ENCODE measurements at places on chromosomes 13 and 19.

DNA sequence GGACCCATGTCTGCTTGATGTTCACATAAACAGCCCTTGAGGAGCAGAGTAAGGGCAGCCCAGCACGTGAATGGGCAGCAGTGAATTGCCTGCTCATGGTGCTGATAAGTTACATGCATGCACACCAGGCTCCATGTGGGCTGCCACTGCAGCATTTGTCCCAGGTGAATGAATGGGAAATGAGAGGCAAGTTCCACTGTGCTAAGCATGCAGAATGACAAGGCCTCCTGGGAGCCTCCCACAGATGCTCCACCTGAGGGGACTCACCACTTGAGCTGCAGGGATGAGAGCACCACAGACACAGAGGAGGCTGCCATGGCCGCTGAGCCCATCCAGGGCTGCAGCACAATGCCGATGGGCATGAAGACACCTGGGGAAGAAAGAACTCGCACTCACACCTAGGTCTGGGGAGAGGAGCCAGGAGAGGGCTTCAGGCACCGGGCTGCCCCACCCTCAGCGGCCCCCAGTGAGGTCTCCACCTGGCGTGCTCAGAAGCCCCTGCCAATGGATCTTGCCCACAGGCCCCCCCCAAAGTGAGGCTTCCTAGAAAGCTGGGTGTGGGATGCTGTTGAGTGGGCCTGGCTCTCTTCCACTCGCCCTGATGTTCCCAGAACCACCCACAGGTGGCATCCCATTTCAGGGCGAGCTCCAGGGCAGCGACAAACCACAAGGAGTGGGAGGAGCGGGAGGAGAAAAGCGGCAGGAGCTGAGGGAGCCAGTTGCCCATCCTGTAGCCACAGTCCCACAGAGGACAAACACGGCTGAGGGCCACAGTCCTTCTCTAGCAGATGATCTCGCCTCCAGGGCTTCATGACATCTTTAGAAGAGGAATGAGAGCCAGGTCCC, 73.8 kb downstream of the CCDC70 start:
- DNase-seq = peak; percentile 44

DNA sequence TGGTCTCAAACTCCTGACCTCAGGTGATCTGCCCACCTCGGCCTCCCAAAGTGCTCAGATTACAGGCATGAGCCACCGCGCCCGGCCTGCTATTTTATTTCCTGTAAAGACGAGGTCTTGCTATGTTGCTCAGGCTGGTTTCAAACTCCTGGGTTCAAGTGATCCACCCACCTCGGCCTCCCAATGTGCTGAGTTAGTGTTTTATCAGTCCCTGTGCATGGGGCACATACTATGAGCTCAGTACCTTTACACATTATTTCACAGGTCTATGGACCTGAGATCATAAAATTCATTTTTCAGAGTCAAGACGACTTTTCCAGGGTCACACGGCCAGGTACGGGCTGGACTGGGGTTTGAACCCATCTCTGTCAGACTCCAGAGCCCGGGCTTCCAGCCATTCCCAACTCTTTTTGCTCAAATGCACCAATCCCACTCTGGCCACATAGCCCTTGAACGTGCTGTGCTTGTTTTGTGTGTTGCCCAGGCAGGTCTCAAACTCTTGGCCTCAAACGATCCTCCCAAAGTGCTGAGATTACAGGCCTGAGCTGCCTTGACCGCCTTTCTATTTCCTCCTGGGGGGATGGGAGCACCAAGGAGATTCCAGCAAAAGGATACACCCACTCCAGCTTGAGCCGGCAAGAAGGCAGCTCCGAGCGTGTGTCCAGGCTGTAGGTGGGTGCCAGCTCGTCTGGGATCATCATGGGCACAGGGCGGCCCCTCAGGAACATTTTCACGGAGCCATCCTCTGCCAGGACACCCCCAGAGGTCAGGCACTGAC, 1.1 kb downstream of the EML2 start:
- no peak for DNase-seq

- no peak for DNase-seq
Measured at GRCh38 chr13:73803997-73804396, 330.2 kb downstream of the KLF12 start.

DNA sequence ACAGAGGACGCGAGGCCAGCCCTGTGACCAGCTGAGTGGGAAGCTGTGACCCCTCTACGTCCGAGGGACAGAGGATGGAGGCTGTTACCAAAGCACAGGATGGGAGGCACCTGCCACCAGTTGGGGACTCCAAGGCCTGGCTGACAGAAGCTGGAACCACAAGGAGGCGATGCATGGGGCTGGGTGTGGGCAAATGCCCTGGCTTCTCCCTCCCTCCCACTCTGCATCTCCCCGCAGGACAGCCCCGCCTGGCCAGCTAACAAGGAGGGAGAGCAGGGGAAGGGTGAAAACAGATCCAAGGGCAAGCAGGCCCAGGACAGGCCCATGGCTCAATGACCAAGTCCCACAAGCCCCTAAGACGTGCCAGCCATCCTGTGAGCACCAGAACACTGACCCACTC, 28.6 kb downstream of the AKT2 start:
- no peak for DNase-seq

DNA sequence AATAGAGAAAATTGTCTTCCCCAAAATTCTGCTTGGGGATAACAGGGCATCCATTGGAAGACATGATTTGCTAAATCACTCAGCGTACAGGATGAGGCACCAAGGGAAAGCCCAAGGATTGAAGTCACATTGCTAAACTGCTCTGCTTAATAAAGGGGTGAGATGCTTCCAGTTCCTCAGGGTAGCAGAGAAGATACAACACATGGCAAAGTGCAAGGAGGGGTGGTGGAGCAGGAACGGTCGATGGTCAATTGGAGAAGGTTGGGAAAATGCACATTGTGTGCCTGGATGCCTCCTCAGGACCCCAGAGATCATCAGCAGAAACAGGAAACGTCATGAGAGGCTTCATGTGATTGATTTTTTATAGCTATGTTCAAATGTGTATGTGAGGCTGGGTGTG, 116.3 kb upstream of the SOX1 start:
- DNase-seq = no peak

GRCh38 chr19:14167576-14168138, 31.3 kb upstream of the ASF1B start:
- DNase-seq = peak; percentile 77

GRCh38 chr19:5036698-5037563, 68.0 kb downstream of the KDM4B start:
- no peak for DNase-seq

DNA sequence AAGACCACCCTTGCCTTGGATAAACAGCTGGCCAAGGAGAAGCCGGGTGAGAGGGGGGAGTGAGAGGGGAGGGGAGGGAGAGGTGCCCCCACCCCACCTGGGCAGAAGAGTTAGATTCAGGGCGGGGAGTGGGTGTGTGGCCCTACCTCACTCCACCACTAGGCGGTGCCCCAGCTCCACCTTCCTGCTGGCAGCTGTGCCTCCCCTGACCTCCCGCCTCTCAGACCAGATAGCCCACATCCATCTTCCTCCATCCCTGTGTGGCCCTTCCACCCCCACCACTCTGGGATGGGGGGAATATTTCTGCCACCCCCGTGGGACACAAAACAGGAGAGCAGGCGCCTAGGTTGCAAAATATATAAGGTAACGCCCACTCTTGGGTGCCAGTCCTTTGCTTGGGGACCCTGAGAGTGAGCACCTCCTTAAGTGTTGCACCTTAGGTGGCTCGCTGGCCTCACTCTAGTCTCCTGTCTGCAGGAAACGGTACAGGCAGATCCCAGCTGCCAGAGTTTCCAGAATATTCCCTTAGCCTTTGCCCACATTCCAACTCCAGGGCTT, 13.8 kb upstream of the EHD2 start:
- DNase-seq = peak; percentile 82

Measured in NB4 (cell line).